ENCODE measurements at places on chromosomes 11 and 22. TPM values are rescaled to one million over a fixed set of nuclear protein-coding genes. Genes with fewer than 3 reads are reported as not detected.

The ARHGAP20 gene
- 4.4 TPM for polyA plus RNA-seq

The GPHA2 gene
- polyA plus RNA-seq, result 0.58 TPM

The GRAMD1B gene
- 10.8 TPM for polyA plus RNA-seq

The OR5D16 gene
- not detected for polyA plus RNA-seq

The NXPE2 gene
- polyA plus RNA-seq, result 0.10 TPM

DNA sequence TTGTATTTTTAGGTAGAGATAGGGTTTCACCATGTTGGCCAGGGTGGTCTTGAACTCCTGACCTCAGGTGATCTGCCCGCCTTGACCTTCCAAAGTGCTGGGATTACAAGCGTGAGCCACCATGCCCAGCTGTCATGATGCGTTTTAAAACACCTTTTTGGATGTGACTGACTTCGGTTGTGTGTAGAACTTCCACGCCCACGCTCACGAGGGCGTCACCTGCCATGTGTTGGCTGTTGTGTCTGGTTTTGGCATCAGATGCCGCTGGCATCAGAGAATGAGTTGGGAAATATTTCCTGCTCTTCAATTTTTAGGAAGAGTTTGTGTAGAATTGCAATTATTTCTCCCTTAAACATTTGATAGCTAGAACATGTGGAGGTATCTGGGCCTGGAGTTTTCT lies 109.1 kb downstream of the KCNQ1 start:
- no peak for DNase-seq

- DNase-seq, result no peak
These were observed 6.3 kb downstream of the ARHGAP1 start for GRCh38 chr11:46694072-46694471.

DNA sequence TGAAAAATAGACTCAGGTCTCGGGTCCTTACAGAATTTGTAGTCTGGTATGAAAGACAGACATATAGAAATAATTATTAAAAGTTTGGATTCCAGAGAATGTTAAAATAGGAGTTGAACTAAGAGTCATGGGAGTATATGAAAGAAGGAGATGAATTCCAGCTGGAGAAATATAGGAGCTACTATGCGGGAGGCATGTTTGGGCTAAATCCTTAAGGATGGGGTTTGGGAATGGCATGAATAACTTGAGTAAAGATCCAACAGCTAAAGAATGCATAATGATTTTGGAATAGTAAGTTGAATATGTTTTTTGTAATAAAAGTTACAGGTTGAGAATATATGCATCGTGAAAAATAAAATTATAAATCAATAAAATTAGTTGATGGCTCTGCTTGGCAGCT lies 129.4 kb upstream of the SLC5A12 start:
- DNase-seq, result no peak

DNA sequence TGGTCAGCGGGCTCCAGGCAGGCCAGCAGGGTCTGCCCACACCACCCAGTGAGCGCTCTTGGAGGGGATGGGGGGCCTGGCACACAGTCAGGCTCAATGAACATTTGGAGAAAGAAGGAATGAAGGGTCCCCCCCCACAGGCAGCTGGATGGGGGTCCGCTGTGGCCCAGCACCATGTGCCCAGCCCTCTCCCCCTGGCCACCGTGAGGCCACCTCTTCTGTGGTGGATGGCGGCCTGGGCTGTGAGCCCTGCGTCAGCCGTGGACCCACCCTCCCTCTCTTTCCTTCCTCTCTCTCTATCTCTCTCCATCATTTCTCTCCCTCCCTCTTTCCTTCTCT lies 35.1 kb upstream of the MUC5AC start:
- DNase-seq, result no peak

DNA sequence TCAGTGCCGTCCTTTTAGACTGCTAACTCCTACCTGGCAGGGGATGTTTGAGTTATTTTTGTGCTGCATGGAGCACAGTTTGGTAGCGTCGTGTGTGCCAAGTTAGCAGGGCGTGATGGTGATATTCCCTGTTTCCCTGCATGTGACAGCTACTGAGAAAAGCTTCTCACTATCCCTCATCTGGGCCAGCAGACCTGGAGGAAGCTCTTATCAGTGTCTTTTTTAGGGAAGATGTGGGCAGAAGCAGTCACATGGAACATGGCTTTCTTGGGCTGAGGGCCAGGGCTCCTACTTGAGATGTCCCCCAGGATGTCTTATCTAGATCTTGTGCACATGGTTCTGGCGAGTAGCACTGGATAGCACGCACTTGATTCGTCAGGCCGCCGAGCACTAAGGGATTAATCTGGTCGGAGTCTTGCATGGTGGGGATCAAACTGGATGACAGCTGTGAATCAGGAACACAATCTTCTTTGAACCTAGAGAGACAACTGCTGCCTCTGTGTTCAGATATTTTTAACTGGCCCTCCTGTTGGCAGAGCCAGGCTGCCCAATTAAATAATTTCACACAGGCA lies 33.8 kb downstream of the TECTA start:
- DNase-seq, result no peak

GRCh38 chr11:125886997-125887372 lies 483 bp upstream of the HYLS1 start:
- peak; percentile 37 for DNase-seq

Data from ovary (tissue), 10 donors.